ENCODE measurements at places on chromosomes 12 and 14.

GRCh38 chr12:11581179-11581755, 68.2 kb upstream of the ETV6 start:
- DNase-seq: peak; percentile 25

- DNase-seq: no peak
Observed at GRCh38 chr14:59103396-59103795, 85.1 kb upstream of the DAAM1 start.

DNA sequence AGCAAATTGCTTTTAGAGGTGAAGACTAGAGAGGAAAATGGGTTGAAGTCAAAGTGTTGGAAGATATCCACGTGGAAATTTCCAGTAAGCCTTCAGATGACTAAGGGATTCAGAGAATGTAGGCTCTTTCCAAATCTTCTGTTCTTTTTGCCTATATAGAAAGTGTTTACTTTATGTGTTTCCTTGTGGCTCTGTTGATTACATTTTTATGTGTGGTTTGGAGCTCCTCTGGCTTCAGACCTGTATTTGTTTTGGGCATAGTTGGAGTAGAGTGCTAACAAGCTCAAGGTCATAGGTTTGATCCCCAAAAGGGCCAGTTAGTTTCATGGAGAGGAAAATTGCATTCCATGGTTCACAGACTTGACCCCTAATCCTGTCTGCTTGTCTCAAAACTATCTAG, 91.9 kb downstream of the IGF1 start:
- DNase-seq: no peak

- DNase-seq: no peak
Observed at GRCh38 chr12:93857991-93858447, 180.8 kb downstream of the CRADD start.

DNA sequence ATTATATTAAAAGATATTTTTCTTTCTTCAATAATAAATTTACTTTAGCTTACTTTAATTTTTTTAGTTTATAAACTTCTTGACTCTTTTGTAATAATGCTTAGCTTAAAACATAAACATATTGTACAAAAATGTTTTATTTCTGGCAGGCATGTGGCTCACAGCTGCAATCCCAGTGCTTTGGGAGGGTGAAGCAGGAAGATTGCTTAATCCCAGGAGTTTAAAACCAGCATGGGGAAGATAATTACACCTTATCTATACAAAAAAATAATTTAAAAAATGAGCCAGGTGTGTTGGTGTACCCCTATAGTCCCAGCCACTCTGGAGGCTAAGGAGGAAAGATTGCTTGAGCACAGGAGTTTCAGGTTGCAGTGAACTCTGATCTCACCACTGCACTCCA, 120.7 kb downstream of the GPHN start:
- no peak for DNase-seq

DNA sequence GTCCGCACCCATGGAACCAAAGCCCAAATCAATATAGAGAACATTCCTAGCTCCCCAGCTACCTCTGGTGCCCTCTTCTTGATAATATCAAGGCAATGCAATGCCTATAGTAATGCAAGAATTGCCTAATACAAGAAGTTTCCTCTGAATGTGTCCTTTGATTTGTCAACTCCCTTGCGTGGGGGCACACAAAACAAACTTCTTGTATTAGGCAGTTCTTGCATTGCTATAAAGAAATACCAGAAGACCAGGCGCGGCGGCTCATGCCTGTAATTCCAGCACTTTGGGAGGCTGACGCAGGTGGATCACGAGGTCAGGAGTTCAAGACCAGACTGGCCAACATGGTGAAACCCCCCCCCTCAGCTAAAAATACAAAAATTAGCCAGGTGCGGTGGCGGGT, 10.4 kb upstream of the ITPK1 start:
- no peak for DNase-seq

GRCh38 chr14:58414845-58415244, 12.5 kb downstream of the TIMM9 start:
- DNase-seq: no peak

DNA sequence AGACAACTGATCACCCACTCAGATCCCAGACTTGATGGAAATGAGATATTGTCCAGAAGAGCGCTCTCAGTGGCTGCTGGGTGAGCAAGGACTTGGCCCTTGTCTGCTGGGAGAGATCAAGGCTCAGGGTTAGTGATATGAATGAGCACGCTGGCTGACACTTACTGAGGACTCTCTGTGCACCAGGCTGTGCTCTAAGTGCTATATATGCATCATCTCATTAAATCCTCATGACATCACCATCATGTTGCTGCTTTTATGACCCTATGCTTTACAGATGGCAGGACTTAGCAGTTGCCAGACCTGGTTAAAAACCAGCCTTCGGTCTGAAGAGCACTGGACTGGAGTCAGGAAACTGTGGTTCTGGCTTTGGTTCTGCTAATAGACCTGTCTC, 260.9 kb downstream of the VRK1 start:
- DNase-seq: no peak

GRCh38 chr14:52391881-52392615, 77.9 kb downstream of the PTGER2 start:
- no peak for DNase-seq

- no peak for DNase-seq
Observed at GRCh38 chr12:3251691-3252090, 174.5 kb downstream of the TSPAN9 start.

- no peak for DNase-seq
Observed at GRCh38 chr14:104117341-104118005, 20.9 kb upstream of the KIF26A start.

DNA sequence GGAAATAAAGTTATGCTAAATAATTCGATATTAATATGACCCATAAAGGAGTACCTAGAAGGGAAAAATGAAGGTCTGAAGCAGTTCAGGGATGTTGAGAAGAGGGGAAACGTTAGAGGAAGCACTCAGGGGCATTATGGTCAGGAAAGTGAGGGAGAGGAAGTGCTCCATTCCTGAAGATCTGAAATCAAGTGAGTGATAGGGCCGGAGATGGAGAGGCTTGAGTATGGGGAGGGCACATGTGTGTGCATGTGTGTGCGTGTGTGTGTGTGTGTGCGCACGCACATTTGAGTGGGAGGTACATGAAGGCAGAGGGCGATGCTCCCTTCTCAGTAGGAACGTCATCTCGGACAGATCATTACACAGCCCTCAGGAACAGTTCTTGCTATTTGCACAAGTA, 4.9 kb upstream of the DCD start:
- DNase-seq: no peak

GRCh38 chr12:54378796-54379397, 5.6 kb downstream of the ZNF385A start:
- DNase-seq: no peak

- no peak for DNase-seq
Observed at GRCh38 chr14:99037777-99038430, 234.1 kb downstream of the BCL11B start.

DNA sequence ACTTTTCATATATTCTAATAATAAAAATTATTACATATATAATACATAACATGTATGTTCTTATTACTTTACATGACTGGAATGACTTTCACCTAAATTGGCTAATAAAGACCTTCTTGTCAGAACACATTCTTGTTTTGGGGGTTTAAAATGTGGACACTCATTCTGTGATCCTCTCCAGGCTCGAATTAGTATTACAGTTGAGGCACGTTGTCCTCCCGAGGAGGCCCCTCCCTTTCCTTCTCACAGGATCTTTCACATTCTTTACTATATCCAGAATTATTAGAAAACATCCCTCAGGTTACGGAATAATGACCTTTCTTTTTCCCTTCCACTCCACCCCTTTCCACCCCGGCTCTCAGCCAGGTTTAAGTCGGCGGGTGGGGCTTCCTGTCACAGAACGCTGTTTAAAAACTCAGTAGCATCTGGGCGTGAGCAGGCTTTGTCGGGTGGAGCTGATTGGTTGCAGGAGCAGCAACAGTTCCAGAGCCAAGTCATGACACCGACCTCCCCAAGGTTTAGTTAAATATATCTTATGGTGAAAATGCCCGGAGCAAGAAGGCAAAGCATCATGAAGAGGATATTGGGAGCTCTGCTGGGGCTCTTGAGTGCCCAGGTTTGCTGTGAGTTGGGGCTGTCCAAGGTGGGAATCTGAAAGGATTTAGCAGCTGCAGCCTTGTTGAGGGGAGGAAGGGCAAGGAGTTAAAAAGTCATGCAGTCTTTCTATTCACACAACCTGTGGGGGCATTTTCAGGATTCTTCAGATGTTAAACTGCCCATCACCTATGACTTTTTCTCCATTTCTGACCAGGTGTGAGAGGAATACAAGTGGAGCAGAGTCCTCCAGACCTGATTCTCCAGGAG, 396.7 kb upstream of the OR4E1 start:
- DNase-seq: peak; percentile 29

DNA sequence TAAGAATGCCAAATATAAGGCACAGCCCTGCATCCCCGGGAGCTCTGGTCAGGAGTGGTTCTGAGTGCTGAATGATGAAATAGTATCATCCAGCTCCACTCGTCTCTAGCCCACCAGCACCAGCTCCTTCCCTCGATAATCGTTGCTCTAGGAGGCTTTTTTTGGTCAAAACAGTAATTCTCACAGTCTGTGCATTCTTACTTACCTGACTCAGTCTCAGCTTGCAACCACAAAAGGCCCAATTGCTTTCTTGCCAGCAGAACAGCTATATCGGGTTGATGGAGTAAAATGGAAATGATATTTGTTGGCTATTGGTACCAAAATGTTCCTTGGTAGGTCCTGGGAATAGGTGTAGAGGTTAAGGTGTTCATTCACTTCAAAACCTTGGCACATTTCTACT, 94.8 kb downstream of the BMP4 start:
- DNase-seq: no peak

DNA sequence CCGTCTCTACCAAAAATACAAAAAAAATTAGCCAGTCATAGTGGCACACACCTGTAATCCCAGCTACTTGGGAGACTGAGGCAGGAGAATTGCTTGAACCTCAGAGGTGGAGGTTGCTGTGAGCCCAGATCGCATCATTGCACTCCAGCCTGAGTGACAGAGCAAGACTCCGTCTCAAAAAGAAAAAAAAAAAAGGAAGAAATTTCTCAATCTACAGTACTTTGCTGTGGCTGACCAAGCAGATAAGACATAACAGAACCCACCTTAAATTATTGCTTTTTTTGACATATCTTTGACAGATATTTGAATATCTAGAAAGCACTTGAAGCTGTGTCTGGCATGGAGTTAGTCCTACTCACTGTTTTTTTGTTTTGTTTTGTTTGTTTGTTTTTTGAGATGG, 34.9 kb upstream of the HNF1A start:
- DNase-seq: no peak

DNA sequence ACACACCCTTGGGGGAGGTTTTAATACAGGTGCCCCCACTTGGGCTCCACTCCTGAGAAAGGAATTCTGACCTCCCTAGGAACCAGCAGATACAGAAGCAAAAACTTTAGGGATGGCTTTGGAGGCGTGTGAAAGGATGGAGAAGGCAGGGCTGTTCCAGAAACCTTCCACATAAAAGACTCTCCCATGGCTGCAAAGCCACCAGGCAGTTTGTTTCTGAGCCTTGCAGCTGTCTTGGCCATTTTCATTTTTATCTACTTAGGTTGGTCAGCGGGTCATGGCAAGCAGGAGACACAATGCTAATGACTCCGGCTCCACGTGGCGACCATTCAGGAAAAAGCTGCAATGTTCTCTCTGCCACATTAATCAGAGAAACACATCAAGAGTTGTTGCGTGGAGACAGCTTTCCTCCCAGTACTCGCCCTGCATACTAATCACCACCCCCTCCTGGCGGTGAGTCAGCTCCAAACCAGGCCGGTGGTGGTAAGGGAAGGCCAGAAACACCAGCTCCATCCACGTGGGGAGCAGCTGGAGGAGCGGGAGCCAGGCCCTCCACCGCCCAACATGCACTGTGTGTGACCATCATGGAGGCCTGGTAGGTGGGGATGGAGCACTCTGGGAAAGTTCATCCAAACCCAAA, 30.9 kb upstream of the IRF2BPL start:
- peak; percentile 74 for DNase-seq

- DNase-seq: peak; percentile 37
Observed at GRCh38 chr14:23365036-23365731, at the start of gene EFS. Gene EFS, minus strand, starts transcription at chr14:23365172. Its CDS starts 147 bp downstream, at chr14:23365025.

- no peak for DNase-seq
Observed at GRCh38 chr12:108455706-108456105, 59.4 kb upstream of the FICD start.

DNA sequence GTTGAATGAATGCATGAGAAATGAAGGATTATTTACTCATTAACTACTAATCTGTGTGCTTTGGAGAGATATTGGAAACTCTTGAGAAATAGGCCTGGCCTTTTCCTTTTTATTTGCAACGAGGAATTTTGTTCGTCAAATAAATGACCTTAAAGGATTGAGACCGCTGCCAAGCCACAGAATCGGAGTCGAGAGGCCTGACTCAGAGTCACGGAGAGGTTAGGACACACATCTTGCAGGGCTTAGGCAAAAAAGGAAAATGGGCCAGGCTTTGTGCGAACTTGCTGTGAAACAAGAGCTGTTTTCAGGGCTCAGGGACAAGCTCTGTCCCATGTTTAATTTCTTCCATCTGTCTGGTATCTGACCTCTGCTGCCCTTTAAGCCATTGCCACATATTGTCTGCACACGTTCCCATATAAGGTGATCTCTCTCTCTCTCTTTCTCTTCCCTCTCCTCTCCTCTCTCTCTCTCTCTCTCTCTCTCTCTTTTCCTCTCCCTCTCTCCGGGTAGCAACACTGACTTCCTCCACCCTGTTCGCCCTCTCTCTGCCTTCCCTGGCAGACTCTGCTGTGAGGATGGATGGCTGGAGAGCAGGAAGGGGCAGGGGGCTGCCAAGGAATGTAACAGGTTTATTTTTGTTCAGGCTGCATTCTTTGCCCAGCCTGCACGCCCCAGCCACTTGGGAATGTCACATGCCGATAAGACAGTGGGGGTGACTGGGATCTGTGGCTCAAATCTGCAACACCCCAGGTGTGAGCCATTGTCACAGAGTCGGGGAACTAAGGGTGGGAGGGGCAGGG, 14.9 kb upstream of the IFT81 start:
- DNase-seq: peak; percentile 69

GRCh38 chr12:5254703-5255102, 177.2 kb upstream of the NTF3 start:
- no peak for DNase-seq

DNA sequence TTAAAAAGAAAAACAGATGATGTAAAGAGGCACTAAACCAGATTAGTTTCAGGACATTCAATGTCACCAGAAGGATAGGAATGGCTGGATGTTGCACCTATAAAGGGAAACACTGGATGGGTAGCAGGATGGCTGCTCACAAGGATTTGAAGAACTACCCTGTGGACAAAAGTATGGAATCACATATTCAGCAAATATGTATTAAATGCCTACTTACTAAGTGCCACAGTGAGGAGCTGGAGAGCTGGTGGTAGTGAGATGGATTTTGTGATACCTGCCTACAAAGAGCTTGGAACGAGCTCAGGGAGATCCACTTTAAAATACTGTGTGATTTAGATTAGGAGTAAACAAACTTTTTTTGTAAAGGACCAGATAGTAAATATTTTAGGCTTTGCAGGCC, 316.2 kb downstream of the PAWR start:
- peak; percentile 4 for DNase-seq

- no peak for DNase-seq
Observed at GRCh38 chr14:94747739-94748138, 22.2 kb downstream of the GSC start.

Measured in RWPE1 (cell line).